ENCODE measurements at places on chromosomes 2 and 18.

- DNase-seq: no peak
Measured at GRCh38 chr2:56681659-56682396, 498.0 kb downstream of the CCDC85A start.

- no peak for DNase-seq
Measured at GRCh38 chr2:224023188-224023587, 15.9 kb downstream of the SERPINE2 start.

DNA sequence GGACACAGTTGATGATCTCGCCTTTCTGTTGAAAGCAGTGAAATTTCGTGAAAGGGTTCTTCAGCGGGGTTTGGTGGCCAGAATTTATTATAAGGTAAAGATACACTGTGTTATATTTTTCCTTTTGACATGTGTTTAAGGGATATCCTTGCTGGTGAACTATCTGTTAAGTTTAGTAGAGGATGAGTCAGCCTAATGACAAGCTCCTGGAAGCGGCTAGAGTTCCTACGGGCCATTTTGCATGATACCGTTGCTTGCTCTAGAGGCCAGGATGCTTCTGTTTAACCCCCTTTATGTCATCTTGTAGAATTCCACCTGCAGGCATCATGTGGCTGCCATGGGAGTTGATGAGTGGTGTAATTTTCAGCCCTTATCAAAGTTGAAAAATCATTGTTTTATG lies 124.8 kb upstream of the BCL2L11 start:
- no peak for DNase-seq

GRCh38 chr2:104402825-104403224 lies 451.1 kb upstream of the POU3F3 start:
- no peak for DNase-seq

DNA sequence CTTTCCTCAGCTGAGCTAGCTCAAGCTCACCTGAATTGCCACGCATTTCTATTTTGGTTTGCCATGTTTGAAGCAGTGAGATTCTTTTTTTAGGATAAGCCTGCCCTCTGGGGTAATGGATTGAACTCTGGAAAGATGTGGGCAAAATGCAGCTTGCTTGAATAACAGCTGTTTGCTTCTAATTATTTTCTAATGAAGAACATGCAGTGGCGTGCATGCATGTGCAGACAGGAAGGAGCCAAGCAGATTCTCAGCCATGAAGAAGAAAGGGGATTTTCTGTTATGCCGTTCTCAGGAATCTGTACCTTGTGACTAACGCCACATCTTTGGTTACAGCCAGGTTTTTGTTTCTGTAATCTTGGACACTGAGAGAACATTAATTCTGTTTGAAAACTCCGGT lies 171.2 kb downstream of the ANTXR1 start:
- DNase-seq: no peak

DNA sequence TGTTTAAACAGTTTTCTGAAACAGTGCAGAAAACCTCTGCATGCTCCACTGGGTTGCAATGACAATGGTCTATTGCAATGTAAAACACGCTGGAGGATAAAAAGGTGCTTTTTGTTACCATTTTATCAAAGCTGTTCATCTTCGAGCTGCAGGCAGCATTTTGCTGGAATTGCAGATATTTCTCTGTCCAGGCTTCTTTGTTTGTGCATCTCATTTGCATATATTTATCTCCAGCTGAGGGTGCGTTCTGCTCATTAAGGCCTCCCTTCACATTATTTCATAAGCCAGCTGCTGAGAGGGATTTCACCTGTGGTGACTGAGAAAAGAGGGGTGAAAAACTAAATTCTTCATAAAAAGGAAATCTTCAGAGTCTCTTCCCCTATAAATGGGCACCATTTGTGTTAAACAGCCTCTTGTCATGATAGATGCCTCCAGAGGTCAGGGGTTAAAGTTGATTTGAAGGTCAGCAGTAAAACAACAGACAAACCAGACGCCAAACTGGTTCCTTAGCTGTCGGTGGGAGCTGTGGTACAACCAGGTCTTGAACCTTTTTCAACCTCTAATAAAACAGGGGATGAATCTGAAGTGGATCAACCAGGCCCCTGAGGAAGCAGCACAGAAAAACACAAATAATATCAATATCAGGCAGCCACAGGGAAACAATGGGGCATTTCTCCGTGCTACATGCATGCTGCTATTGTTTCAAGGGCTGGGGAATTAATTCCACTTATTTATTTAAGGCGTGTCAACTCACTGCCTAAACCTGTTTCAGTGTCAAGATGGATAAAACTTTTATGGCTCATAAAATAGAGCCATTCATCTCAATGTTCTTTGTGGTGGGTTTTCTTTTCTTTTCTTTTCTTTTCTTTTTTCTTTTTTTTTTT lies 265.1 kb downstream of the MEIS1 start:
- DNase-seq: no peak

GRCh38 chr2:46663614-46664013 lies 184.2 kb downstream of the TMEM247 start:
- no peak for DNase-seq

- no peak for DNase-seq
Measured at GRCh38 chr2:30139131-30139870, 7.5 kb upstream of the YPEL5 start.

GRCh38 chr18:48333563-48333962 lies 75.6 kb downstream of the ZBTB7C start:
- no peak for DNase-seq

DNA sequence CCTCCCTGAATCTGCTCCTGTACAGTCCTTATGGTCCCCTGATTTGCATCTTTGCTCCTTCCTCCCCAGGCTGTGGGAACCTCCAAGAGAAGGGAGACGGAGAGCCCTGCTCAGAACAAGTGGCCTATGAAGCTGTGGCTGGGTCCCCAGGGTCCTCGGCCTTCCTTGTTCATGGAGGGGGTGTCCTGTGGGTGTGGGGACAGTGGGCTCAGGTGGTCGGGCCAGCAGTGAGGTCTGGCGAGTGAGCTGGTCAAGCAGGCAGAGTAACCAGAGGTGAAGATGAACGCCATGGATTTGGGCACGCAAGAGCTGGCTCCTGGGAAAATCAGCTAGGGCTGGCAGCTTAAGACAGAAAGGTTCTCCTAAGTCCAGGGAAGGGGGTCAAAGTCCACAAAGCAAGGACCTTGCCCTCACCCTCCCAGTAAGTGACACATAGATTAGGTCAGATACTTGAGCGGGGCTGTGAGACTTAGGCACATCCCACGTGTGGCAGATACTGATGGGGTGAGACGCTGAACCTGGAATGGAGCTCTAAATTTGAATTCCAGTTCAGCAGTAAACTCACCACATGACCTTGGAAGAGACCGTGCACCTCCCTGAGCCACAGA lies 24.8 kb downstream of the GNLY start:
- DNase-seq: no peak

- DNase-seq: no peak
Measured at GRCh38 chr2:148842050-148842449, 33.0 kb upstream of the KIF5C start.

DNA sequence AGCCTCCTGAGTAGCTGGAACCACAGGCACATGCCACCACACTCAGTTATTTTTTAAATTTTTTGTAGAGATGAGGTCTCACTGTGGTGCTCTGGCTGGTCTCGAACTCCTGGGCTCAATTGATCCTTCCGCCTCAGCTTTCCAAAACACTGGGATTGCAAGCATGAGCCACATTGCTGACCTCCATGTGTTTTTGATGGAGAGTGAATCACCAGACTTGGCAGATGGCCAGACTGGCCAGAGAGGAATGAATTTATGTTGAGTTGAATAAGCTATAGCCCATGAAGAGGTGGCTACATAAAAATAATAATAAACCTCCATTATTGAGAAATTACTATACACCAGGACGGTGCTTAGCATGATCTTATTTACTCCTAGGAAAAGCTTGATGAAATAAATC lies 91.5 kb downstream of the MREG start:
- no peak for DNase-seq

DNA sequence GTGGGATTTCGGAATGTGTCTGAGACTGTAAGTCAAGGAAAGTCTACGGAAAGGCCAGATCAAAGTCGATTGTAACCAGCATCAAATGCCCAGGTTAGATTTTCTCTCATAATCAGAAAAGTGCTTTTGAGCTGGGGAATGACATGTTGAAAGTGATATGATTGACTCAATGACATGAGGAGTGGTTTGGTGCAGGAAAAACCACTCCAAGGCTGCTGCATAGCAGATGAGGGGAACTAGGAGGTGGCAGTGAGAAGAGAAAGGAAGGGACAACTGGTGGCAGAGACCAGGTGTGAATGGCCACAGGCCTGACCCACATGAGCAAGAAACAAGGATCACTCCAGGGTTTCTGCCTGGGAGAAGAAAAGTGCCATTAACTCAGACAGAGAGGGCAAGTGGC lies 822 bp downstream of the SLC35F6 start:
- no peak for DNase-seq

DNA sequence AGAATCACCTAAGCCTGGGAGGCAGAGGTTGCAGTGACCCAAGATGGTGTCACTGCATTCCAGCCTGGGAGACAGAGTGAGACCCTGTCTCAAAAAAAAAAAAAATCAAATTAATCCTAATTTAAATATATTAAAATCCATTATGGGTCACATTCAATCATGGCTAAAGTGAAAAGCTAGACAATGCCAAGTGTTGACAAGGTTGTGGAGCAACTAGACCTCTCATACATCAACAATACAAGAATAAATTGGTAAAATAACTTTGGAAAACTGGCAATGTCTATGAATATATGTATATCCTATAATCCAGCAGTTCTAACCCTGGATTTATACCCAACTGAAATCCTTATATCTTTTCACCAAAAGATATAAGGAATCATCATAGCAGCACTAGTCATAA lies 23.4 kb upstream of the ATL2 start:
- no peak for DNase-seq

- DNase-seq: no peak
Measured at GRCh38 chr2:3268705-3269029, 109.0 kb downstream of the EIPR1 start.

GRCh38 chr2:202723746-202724145 lies 89.0 kb downstream of the FAM117B start:
- no peak for DNase-seq

Measured in 8988T (cell line).